ENCODE measurements at places on chromosomes 5 and 9. TPM values are rescaled to one million over a fixed set of nuclear protein-coding genes. Genes with fewer than 3 reads are reported as not detected.

DNA sequence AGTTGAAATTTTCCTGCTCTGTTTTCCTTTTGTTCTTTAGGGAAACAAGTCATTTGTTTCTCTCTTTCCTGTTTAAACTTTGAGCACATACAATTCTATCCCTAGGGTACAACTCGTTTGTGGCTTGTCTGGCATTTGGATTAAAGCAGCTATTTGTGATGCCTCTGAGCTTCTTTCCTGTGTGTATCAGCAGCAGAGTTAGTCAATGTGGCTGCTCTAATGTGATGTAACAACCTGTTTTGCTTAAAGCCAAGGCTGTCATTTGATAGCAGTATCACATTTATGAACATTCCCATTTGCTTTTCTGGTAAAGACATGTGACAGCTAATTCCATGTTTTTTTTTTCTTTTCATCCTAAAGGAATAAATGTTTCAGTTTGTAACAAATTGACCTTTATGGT is 314.3 kb upstream of the CHD1 start:
- no peak overlapping the region for H3K4me3 ChIP-seq
- no peak for DNase-seq
- no peaks in the 10 kb centered on the region for H3K4me1 ChIP-seq
- H3K27ac ChIP-seq, result no peak overlapping the region

Gene BRINP1
- 0.33 TPM for total RNA-seq

DNA sequence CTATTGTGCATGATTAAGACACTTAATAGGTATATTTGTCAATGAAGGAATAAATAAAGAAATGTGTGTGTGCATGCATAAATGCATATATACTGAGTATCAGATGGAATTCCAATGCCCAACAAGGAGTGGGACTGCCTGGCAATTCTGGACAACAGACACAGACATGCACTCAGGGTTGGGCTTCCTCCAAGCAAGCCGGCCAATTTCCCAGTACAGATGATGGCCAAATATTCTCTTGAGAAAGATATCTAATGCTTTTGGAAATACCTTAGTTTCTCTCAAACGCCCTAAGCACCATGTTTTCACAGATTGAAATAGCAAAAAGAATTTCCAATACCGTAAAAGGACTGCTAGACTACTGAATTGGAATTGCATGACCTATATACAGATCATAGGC is 11.1 kb downstream of the FTMT start:
- no peaks in the 10 kb centered on the region for H3K36me3 ChIP-seq
- H3K27ac ChIP-seq, result no peak overlapping the region
- no peak for DNase-seq
- H3K4me1 ChIP-seq, result no peaks in the 10 kb centered on the region
- no peak overlapping the region for H3K4me3 ChIP-seq

Gene PALM2AKAP2
- total RNA-seq, result 9.9 TPM

Gene SPTLC1
- 138 TPM for total RNA-seq

DNA sequence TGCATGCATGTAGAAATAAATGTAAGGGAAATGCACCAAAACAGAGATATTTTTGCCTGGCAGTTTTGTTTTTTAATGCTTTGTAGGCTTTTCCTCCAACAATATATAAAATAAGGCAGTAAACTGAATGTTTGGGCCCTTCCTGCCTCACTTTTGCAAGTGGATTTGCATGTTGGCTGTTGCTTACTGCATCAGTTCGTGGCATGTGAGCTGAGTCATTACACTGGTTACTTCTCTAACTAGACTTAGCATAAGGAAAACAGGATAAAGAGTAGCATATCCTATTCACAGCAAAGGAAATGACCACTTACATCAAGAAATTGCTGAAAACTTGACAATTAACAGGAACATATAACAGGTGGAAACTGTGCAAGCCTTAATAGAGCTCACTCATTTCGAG is 113.4 kb downstream of the TLE1 start:
- H3K4me1 ChIP-seq, result no peaks in the 10 kb centered on the region
- no peak overlapping the region for H3K4me3 ChIP-seq
- no peak overlapping the region for H3K27ac ChIP-seq
- peak; percentile 48 for DNase-seq
- H3K36me3 ChIP-seq, result no peaks in the 10 kb centered on the region

- no peaks in the 10 kb centered on the region for H3K27me3 ChIP-seq
- no peaks in the 10 kb centered on the region for H3K36me3 ChIP-seq
- no peak overlapping the region for H3K4me3 ChIP-seq
- H3K27ac ChIP-seq, result no peak overlapping the region
These were observed 231.3 kb downstream of the NPR3 start for GRCh38 chr5:32942225-32942989.

GRCh38 chr5:122237906-122238305 is 74.1 kb upstream of the SNCAIP start:
- no peak overlapping the region for H3K27ac ChIP-seq
- H3K4me1 ChIP-seq, result no peaks in the 10 kb centered on the region
- no peak overlapping the region for H3K4me3 ChIP-seq
- H3K27me3 ChIP-seq, result no peaks in the 10 kb centered on the region
- DNase-seq, result no peak
- H3K36me3 ChIP-seq, result no peaks in the 10 kb centered on the region

GRCh38 chr5:33867241-33867640 is 24.5 kb downstream of the ADAMTS12 start:
- DNase-seq, result no peak
- H3K27ac ChIP-seq, result no peak overlapping the region
- no peaks in the 10 kb centered on the region for H3K4me1 ChIP-seq
- no peaks in the 10 kb centered on the region for H3K36me3 ChIP-seq

DNA sequence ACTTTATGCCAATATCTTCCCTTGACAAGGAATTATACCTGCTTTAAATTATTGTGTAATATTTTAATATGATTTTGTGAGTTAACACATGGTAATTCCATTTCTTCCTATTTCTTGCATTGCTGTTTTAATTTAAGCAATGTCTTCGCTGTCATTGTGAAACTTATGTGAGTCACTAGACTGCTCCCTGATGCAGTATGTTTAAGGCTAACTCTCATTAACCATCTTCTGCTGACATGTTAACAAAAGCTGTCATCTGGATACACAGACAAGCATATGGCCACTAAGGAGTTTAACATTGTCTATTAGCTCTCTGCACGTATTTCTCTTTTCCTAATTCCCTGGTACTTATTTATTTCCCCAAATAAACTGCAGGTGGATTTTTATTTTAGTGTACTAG is 980.8 kb upstream of the CTNND2 start:
- no peaks in the 10 kb centered on the region for H3K27me3 ChIP-seq
- no peak overlapping the region for H3K27ac ChIP-seq
- DNase-seq, result no peak
- no peaks in the 10 kb centered on the region for H3K36me3 ChIP-seq
- no peaks in the 10 kb centered on the region for H3K4me1 ChIP-seq
- no peak overlapping the region for H3K4me3 ChIP-seq

DNA sequence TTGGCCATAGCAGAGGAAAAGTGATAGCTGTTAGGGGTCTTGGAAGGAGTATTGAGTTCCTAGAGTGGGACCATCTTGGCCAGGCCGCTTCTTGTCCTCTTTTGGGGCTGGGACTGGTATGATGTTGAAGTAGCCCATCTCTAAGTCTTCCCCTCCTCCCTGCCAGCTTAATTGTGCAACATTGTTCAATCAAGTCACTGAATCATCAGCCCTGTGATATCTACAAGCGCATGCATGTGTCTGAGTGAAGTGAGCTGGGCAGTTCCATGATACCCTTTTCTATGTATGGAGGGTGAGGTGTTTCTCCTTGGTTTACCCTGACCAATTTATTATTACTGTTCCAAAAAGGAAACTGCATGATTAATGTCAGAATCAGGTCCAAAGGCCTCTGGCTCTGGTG is 112.2 kb downstream of the C9orf152 start:
- H3K27me3 ChIP-seq, result no peaks in the 10 kb centered on the region
- no peak overlapping the region for H3K4me3 ChIP-seq
- peaks cover 38% of the 10 kb centered on the region for H3K4me1 ChIP-seq
- H3K36me3 ChIP-seq, result no peaks in the 10 kb centered on the region
- peak; percentile 62 for DNase-seq
